ENCODE measurements at places on chromosomes 2 and 18. TPM values are rescaled to one million over a fixed set of nuclear protein-coding genes. Genes with fewer than 3 reads are reported as not detected.

SDC1 gene
- total RNA-seq: 16.8 TPM

GCKR gene
- 0.14 TPM for total RNA-seq

ACADL gene
- total RNA-seq: 0.37 TPM

EFHD1 gene
- total RNA-seq: not detected

IL1F10 gene
- not detected for total RNA-seq

THAP4 gene
- total RNA-seq: 43.8 TPM

GALR1 gene
- not detected for total RNA-seq

CAPN13 gene
- total RNA-seq: not detected

KCNE4 gene
- 43.9 TPM for total RNA-seq

AGXT gene
- not detected for total RNA-seq

VIT gene
- total RNA-seq: 2.0 TPM

LRP2 gene
- total RNA-seq: not detected

NEU4 gene
- not detected for total RNA-seq

CD8B gene
- total RNA-seq: not detected

LTBP1 gene
- 434 TPM for total RNA-seq

CIDEA gene
- not detected for total RNA-seq

CENPA gene
- total RNA-seq: 1.00 TPM

RABL2A gene
- total RNA-seq: 7.7 TPM

HOXD9 gene
- total RNA-seq: 0.28 TPM

G6PC2 gene
- total RNA-seq: not detected

TMEM163 gene
- total RNA-seq: not detected

RFTN2 gene
- 10.5 TPM for total RNA-seq

BUB1 gene
- 4.8 TPM for total RNA-seq

RPRM gene
- total RNA-seq: not detected

ABCB11 gene
- total RNA-seq: not detected

GALNT3 gene
- 0.71 TPM for total RNA-seq

CFC1B gene
- total RNA-seq: not detected

GDF7 gene
- total RNA-seq: 0.14 TPM

HAAO gene
- 0.46 TPM for total RNA-seq

XIRP2 gene
- not detected for total RNA-seq

CPS1 gene
- 18.4 TPM for total RNA-seq

MARCHF4 gene
- 0.28 TPM for total RNA-seq

REG1B gene
- total RNA-seq: not detected

LIMS4 gene
- 1.1 TPM for total RNA-seq

OTOS gene
- total RNA-seq: not detected

NAT8 gene
- not detected for total RNA-seq

SPP2 gene
- total RNA-seq: not detected

TMEM17 gene
- 1.8 TPM for total RNA-seq

RAB3GAP1 gene
- total RNA-seq: 63.3 TPM

MAP2 gene
- 0.71 TPM for total RNA-seq

SMYD5 gene
- 12.7 TPM for total RNA-seq

ANKRD29 gene
- total RNA-seq: 7.3 TPM

UGT1A5 gene
- total RNA-seq: not detected

SNORC gene
- total RNA-seq: 0.92 TPM

IL1RL1 gene
- total RNA-seq: 0.14 TPM

TMEM169 gene
- total RNA-seq: 0.09 TPM

TRAF3IP1 gene
- total RNA-seq: 9.9 TPM

GPR55 gene
- not detected for total RNA-seq

PROM2 gene
- 0.28 TPM for total RNA-seq

STPG4 gene
- total RNA-seq: 0.37 TPM
